ENCODE measurements at places on chromosomes 12 and 14.

GRCh38 chr12:5503774-5504173 is 71.9 kb downstream of the NTF3 start:
- H3K27ac ChIP-seq = no peak overlapping the region
- no peaks in the 10 kb centered on the region for H3K36me3 ChIP-seq
- no peaks in the 10 kb centered on the region for H3K27me3 ChIP-seq
- no peak overlapping the region for H3K4me3 ChIP-seq

- H3K36me3 ChIP-seq = no peaks in the 10 kb centered on the region
- H3K27me3 ChIP-seq = no peaks in the 10 kb centered on the region
- DNase-seq = no peak
- no peak overlapping the region for H3K4me3 ChIP-seq
These were observed 149.6 kb upstream of the OTX2 start for GRCh38 chr14:56959869-56960268.

GRCh38 chr14:62667421-62667914 is 377.8 kb downstream of the KCNH5 start:
- H3K4me3 ChIP-seq = no peak overlapping the region
- no peaks in the 10 kb centered on the region for H3K27me3 ChIP-seq

DNA sequence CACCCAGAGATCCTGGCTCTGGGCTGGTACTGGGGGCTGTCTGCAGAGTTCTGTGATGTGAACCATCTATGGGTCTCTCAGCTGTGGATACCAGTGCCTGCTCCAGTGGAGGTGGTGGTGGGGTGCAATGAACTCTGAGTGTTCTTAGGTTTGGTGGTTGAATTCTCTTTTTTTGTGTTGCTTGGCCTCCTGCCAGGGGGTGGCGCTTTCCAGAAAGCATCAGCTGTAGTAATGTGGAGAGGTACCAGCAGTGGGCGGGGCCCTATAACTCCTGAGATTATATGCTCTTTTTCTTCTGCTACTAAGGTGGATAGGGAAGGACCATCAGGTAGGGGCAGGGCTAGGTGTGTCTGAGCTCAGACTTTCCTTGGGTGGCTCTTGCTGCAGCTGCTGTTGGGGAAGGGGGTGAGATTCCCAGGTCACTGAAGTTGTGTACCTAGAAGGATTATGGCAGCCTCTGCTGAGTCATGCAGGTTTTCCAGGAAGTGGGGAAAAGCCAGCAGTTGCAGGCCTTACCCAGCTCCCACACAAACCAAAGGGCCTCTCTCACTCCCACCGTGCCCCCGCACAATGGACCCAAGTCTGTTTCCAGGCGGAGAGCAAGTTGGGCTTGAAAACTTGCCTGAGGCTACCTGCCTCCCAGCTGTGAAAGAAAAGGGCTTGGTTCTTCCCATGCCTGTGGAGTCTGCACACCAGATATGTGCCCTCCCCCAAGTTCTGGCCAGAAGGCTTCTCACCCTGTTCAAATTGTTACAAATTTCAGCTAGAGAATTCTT is 18.6 kb downstream of the CCER1 start:
- no peak overlapping the region for H3K27ac ChIP-seq
- H3K4me1 ChIP-seq = peaks cover 4% of the 10 kb centered on the region
- no peak for DNase-seq
- no peak overlapping the region for H3K4me3 ChIP-seq

DNA sequence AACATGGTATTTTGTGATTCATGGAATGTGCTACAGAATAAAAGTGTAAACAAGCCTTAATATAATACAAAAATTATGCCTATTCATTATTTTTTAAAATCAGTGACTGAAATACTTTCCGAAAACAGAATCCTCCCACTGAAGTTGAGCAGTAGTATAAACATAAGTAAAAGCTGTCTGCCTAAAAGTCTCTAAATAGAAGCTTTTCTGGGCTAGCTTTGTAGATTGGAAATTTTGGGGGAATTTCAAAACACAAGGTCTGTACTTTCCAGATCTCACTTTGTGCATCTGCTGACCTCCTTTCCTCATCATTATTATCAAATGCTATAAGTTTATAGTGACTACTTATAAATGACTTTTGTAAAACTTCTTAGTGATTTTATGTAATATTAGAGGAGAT is 80.4 kb upstream of the TRHDE start:
- H3K36me3 ChIP-seq = no peaks in the 10 kb centered on the region
- no peak for DNase-seq
- H3K4me1 ChIP-seq = no peaks in the 10 kb centered on the region
- no peak overlapping the region for H3K27ac ChIP-seq

DNA sequence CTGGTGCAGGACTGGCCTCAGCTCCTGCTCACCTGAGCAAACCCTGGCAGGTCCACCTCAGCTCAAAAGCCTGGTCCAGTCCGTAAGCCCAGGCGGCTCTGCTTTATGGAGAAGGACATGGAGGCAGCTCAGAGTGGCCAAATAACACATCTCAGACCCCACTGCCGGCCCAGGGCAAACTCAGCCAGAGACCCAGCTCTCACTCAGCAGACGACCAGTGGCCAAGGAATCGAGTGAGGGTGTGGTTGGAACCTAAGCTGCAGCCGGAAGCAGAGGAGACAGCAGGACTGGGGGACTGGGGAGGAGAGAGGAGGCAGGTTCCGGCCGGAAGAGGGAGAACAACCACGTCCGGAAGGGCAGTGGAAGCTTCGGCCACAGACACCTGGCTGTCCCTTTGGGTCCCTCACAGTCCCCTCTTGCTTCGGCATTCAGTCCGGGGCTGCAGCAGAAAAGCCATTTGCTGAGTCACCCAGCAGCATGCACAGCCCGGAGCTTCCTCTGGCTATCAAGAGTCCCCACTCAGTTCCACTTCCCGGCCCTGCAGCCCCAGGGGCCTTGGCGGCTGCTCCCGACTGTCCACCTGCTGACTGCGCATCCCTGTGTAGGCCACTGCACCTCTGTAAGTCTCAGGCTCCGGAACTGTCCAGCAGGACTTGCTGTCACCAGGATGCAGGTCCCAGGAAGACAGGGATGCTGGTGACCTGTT is 104.0 kb downstream of the CALM1 start:
- H3K27ac ChIP-seq = no peak overlapping the region
- H3K4me1 ChIP-seq = no peaks in the 10 kb centered on the region
- no peaks in the 10 kb centered on the region for H3K36me3 ChIP-seq
- DNase-seq = no peak

GRCh38 chr12:71688961-71689570 is 3.2 kb downstream of the TMEM19 start:
- no peaks in the 10 kb centered on the region for H3K27me3 ChIP-seq
- H3K4me3 ChIP-seq = no peak overlapping the region
- H3K36me3 ChIP-seq = no peaks in the 10 kb centered on the region
- no peak for DNase-seq

DNA sequence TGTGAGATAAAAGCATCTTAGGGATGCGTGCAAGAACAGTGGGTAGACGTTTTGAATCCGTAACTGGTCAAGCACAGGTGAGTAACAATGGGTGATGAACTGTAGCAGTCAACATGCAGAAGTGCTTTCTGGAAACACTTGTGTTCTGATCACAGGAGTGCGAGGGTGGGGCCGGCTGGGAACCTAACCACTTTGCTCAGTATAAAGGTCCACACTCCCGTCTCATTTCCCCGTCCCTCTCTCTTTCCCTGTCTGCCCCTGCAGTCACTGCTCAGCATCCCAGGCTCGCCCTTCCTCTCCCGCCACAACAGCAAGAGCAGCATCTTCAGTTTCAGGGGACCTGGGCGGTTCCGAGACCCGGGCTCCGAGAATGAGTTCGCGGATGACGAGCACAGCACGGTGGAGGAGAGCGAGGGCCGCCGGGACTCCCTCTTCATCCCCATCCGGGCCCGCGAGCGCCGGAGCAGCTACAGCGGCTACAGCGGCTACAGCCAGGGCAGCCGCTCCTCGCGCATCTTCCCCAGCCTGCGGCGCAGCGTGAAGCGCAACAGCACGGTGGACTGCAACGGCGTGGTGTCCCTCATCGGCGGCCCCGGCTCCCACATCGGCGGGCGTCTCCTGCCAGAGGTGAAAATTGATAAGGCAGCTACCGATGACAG is 127.1 kb downstream of the FIGNL2 start:
- no peaks in the 10 kb centered on the region for H3K27me3 ChIP-seq
- H3K36me3 ChIP-seq = no peaks in the 10 kb centered on the region
- no peak overlapping the region for H3K4me3 ChIP-seq
- peak; percentile 51 for DNase-seq

GRCh38 chr12:90970471-90970870 is 15.5 kb upstream of the CCER1 start:
- H3K4me3 ChIP-seq = no peak overlapping the region
- no peak overlapping the region for H3K27ac ChIP-seq
- H3K27me3 ChIP-seq = no peaks in the 10 kb centered on the region

DNA sequence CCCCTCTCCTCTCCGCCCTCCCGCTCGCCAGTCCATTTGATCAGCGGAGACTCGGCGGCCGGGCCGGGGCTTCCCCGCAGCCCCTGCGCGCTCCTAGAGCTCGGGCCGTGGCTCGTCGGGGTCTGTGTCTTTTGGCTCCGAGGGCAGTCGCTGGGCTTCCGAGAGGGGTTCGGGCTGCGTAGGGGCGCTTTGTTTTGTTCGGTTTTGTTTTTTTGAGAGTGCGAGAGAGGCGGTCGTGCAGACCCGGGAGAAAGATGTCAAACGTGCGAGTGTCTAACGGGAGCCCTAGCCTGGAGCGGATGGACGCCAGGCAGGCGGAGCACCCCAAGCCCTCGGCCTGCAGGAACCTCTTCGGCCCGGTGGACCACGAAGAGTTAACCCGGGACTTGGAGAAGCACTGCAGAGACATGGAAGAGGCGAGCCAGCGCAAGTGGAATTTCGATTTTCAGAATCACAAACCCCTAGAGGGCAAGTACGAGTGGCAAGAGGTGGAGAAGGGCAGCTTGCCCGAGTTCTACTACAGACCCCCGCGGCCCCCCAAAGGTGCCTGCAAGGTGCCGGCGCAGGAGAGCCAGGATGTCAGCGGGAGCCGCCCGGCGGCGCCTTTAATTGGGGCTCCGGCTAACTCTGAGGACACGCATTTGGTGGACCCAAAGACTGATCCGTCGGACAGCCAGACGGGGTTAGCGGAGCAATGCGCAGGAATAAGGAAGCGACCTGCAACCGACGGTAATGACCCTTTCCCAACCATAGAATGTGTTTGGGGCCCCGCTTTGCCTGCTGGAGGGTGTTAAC is 615 bp downstream of the CDKN1B start:
- H3K27ac ChIP-seq = peak overlapping the region; percentile 100
- H3K36me3 ChIP-seq = peaks cover 10% of the 10 kb centered on the region
- DNase-seq = peak; percentile 34
- no peaks in the 10 kb centered on the region for H3K27me3 ChIP-seq
- H3K4me1 ChIP-seq = peaks cover 39% of the 10 kb centered on the region

GRCh38 chr14:48957486-48957885 is 628.7 kb downstream of the RPS29 start:
- H3K27me3 ChIP-seq = no peaks in the 10 kb centered on the region
- no peak overlapping the region for H3K4me3 ChIP-seq
- peaks cover 5% of the 10 kb centered on the region for H3K4me1 ChIP-seq
- H3K36me3 ChIP-seq = no peaks in the 10 kb centered on the region
- no peak overlapping the region for H3K27ac ChIP-seq
- peak; percentile 64 for DNase-seq

DNA sequence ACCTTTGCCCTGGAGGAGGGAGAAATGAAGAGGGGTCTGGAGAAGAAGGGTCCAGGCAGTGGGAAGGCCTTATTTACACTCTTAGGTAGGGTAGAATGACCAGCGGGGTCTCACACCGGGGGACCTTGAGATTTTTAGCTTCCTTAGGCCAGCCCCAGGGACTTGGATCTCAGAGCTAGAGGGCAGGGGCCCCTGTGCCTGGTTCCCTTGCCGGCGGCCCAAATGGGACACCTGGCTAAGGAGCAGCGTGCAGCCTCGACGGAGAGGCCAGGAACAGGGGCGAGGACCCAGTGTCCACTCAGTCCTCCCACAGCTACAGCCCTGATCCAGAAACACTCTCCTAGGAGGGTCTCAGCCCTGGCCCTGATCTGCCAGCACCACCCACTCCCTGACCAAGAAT is 41.8 kb downstream of the DIO3 start:
- no peaks in the 10 kb centered on the region for H3K27me3 ChIP-seq
- H3K4me1 ChIP-seq = no peaks in the 10 kb centered on the region
- DNase-seq = no peak

All from thyroid gland (tissue), 4 donors.